ENCODE measurements at places on chromosomes 2 and 18.

DNA sequence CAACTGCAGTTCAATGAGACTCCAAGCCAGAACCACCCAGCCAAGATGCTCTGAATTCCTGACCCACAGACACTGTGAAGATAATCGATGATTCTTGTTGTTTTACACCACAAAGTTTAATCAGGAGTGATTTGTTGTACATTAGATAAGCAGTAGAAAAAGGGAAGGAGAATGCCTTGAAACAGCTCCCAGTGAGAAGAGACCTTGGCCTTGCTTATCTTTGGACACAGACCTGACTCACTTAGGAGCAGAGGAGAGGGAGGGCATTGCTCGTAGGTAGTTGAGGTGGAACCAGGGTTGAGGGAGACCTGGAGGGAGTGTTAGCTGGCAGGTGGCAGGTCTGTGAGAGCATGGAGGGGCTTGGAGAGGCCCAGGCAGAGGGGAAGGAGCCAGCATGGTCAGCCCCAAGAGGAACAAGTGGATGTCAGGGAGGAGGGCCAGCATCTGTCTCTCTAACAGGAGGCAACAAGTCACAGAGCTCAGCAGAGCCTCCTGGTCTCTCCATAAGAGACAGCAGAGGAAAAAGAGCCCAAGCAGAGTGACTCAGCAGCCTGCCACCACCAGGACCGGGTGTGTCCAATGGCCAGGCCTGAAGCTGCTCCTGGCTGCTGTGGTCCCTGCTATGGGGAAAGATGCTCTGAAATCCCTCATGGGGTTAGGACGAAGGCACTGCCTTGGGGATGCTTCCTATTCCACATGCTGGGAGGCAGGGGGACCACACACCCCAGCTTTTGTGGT is 161.6 kb upstream of the CAPN13 start:
- no peak for DNase-seq

DNA sequence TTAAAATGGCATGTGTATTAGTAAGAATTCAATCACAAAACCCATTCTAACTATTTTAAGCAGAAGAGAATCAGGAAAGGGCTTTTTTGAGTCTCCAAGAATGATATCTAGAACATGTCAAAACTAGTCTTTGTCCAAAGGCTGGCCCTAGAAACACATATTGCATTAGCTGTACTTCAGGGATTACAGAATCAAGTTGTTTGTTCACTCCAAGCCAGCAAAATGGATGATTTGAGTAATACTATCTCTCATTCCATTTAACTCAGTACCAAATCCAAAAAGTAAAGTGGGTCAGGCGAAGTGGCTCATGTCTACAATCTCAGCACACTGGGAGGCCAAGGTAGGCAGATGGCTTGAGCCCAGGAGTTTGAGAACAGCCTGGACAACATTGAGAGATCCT is 41.3 kb downstream of the ATF2 start:
- DNase-seq, result no peak

GRCh38 chr2:192029089-192029488 is 165.6 kb downstream of the TMEFF2 start:
- peak; percentile 58 for DNase-seq

DNA sequence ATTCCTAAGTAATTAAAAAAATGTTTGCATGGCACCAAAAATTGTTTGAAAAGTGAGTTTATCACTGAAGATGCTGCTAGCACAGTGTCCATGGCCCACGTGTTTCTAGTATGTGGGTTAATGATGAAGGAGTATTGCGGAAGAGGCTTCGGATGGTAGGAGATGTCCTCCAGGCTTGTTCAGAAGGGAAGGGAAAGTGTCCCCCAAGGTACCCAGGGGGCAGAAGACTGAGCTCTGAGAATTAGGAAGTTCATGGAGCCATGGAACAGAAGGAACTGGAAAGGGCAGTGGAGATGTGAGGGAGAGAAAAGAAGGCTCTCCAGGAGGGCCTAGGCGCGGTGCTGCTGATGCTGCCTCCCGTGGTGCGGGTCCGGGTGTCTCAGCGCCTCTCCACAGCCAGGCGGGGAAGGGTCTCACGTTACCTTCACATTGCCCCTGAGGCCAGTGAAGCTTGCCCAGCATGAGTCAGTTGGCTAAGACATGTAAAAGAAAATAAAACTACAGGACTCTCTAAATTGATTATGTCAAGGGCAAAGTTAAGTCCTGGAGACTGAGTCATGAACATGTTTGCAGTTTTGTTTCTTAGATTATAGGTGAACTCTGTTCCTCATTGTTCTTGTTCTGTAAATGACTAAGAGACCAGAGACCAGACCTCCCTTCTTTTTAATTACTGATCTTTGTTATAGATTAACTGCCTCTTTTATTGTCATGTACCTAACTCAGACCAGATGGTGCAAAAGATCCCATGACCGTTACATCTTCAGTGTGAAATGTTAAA is 89.0 kb downstream of the MTCL1 start:
- DNase-seq, result no peak

- no peak for DNase-seq
Measured at GRCh38 chr2:71235930-71236587, 9.2 kb upstream of the PAIP2B start.

DNA sequence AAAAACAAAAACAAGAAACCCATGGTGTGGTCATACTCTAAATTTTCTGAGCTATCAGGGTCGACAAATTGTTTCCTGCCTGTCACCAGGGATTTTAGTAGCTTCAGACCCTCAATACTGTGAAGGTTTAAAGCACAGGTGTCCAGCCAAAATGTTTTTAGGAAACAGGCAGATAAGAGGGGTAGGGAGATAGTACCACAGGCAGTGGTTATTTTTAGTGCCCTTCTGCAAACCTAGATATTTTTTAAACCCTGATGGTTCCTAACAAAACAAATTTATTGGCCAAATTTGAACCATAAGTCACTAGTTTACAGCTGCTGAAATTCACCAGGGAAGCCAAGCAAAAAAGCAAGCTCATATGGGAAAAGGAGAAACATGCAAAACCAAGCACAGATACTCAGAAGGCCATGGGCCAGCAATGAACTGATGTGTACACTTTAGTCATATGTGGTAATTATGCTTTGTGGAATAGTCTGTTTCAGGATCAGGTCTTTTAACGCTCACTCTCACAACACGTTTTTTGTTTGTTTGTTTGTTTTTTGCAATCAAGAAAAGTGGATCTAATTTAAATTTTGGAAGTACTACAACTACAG is 156.8 kb upstream of the STK17B start:
- no peak for DNase-seq

GRCh38 chr18:76264876-76265250 is 230.2 kb downstream of the ZNF516 start:
- no peak for DNase-seq

DNA sequence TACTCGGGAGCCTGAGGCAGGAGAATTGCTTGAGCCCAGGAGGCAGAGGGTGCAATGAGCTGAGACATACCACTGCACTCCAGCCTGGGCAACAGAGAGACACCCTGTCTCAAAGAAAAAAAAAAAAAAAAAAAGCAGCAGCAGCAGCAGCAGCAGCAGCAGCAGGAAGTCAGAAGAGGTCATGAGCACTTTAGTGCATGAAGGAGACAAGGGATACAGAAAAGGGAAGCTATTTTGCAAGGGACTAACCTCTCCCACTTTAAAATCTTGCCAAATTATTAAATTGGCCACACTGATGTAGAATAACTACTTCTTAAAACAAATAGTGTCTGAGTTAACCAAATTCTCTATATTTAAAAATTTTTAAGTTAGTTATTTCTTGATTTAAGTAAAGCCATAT is 113.4 kb upstream of the PDE1A start:
- DNase-seq, result no peak

- DNase-seq, result no peak
Measured at GRCh38 chr2:206158563-206159345, 490 bp downstream of the NDUFS1 start.

GRCh38 chr2:241507430-241508239 is 749 bp downstream of the STK25 start:
- DNase-seq, result peak; percentile 74

- DNase-seq, result peak; percentile 39
Measured at GRCh38 chr2:201754717-201755415, 25.9 kb downstream of the ALS2 start.

- no peak for DNase-seq
Measured at GRCh38 chr2:116517936-116518335, 1296.6 kb upstream of the DDX18 start.

GRCh38 chr2:157843081-157843480 is 33.0 kb downstream of the ACVR1 start:
- no peak for DNase-seq

DNA sequence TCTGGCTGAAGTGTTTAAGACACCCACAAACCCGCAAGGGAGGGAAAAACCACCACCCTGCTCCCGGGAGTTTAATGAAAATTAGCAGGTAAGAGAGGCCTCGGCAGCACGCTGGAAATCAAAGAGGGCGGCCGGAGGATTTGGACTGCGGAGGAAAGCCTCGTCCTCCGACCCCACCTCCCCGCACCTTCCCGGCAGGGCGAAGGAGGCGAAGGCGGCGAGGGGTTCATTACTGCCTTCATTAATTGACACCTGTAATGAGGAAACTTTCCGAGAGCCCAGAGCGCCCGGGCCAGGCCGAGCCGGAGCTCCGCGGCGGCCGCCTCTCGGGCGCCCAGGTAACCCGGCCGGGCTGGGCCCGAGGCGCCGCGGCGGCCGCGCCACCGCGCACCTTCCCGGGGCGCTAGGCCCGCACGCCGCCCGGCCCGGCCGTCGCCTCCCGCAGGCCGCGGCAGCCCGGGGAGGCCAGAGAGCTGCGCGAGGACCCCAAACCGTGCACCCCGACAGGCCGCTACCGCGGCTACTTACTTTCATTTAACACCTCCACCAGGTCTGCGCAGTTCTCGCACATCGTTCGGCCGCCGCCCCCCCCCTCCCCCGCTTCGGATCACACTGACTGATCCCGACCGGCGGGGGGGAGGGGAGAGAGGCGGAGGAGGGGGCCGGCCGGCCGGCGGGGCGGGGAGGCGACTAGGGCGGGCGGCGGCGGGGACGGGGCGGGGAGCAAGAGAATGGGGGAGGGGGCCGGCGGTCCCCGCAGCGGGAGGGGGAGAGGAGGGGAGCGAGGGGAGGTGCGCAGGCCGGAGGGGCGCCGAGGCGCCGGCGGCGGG is 550 bp downstream of the USP34 start:
- DNase-seq, result peak; percentile 91

DNA sequence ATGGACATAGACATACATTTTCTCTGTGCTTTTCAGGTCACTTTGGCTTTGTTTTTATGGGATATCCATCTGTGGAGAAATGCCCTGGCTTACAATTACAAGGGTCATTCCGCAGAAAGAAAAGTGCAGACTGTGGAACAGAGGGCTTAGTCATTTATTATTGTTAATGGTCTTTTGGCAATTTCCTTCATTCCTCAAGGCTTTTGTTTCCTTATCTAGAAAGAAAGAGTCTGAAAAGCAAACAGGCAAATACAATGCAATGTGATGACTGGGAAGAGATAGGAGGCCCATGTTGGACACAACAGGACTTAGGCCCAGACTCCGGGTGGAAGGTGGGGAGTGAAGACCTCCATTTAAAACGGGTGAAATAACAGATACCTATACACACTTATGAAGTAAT is 129.5 kb upstream of the CAVIN2 start:
- peak; percentile 9 for DNase-seq

DNA sequence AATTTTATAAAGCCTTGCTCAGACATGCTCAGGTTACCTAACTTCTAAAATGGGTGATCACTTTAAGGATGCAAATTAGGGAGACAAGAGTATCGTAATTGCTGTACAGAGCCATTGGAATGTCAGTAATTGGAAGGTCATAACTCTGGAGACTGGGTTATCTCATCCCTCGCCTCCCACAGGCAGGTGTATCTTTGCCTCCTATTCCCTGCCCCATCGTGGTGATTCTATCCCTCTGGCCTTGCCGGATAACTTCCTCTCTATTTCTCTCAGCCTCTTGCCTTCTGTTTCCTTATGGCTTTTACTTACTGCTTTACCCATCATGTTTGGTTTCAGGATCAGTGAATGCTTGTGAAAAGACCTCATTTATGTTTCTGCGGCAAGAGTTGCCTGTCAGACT is 2.5 kb downstream of the PDK1 start:
- DNase-seq, result no peak

GRCh38 chr18:58174285-58174684 is 130.3 kb downstream of the NEDD4L start:
- no peak for DNase-seq

- peak; percentile 51 for DNase-seq
Measured at GRCh38 chr2:45930396-45930792, 278.9 kb downstream of the PRKCE start.

GRCh38 chr2:224847961-224848850 is 132.0 kb upstream of the CCDC195 start:
- no peak for DNase-seq

DNA sequence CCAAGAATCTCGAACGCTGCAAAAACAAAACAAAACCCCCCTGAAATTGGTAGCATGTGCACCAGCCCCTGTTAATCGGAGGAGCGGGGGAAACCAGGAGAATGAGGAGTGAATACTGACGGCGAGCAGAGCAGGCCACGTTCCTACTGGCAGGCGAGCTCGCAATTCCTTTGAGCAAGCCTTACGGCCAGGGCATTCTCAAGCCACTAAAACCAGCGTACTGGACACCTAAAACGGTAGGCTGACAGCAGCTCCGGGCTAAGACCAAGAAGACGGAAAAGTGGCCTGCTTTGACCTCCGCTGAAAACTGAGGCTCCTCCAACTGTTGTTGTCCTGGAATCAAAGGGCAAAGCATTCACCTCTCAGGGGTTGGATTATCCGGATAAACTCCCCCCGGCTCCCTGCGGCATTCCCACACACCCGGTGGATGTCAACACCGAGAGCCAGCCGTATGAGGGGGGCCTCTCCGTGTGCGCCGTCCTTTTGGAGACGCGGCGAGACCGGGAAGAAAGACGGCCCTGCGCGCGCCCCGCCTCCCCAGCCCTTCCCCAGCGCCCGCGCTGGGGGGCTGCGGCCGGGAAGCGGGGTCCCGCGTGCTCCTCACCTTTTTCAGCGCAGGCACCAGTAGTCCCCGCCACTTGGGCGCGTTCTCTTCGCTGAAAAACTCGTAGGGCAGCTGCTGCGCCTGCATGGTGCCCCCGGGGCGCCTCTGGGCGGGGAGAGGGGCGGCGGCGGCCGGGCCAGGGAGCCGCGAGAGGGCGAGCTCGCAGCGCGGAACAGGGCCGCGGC is 925 bp downstream of the SOS1 start:
- peak; percentile 63 for DNase-seq

- DNase-seq, result no peak
Measured at GRCh38 chr18:74114116-74114515, 33.5 kb downstream of the FBXO15 start.

DNA sequence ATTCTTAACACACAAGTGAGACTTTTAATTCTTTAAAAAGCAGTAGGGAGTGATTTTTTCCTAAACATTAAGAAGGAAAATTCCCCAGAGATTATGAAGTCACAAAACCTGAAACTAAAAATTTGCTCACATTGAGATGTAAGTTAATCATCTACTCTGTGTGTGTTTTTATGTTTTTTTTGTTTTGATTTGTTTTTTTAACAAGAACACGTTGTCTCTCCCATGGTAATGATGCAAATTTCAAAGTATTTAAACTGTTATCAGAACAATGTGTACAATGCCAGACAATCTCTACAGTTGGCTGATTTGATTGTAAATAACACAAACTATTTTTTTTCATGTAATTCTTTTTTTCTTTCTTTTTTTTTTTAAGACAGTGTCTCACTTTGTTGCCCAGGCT is 71.5 kb downstream of the COLEC12 start:
- DNase-seq, result no peak

GRCh38 chr2:206983161-206983859 is 44.0 kb downstream of the CPO start:
- DNase-seq, result no peak

GRCh38 chr2:222805591-222806304 is 55.1 kb upstream of the ACSL3 start:
- no peak for DNase-seq

- DNase-seq, result no peak
Measured at GRCh38 chr2:146651361-146651760, 1193.5 kb upstream of the ACVR2A start.

GRCh38 chr2:134140251-134140661 is 113.6 kb upstream of the MGAT5 start:
- no peak for DNase-seq
